RPMI8226 (cell line): ENCODE measurements at places on chromosomes 2 and 18.

- no peak for DNase-seq
Measured at GRCh38 chr18:26768385-26768784, 97.1 kb downstream of the AQP4 start.

DNA sequence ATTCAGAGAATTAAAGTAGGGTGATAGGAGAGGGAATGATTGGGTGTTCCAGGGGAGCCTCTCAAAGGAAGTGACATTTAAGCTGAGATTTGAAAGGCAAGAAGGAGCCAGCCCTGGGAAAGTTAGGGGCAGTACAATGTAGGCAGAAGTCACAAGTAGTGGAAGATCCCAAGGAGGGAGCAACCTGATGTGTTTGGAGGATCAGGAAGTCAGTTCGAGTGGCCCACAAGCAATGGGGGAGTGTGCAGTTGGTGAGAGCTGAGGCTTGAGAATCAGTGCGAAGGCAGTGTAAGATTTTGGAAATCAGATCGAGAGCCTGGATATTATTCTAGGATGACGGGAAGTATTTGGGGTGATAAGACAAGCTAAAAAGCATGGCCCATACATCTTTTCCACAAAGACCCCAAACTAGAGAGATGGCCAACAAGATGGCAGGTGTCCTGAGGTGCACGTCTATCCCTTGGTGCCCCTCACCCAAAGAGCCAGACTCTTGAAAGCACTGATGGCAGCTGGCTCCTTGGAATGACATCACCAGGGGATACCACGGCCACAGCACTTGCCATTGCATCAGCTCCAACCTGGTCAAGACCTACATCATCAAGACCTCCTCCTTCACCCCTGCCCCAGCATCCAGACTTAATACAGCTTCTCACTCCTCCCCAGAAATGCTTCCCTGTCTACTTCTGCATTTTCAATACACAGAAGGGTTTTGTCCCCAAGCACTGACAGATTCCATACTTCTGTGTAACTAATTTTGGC lies 127.3 kb downstream of the BCL2 start:
- peak; percentile 63 for DNase-seq

DNA sequence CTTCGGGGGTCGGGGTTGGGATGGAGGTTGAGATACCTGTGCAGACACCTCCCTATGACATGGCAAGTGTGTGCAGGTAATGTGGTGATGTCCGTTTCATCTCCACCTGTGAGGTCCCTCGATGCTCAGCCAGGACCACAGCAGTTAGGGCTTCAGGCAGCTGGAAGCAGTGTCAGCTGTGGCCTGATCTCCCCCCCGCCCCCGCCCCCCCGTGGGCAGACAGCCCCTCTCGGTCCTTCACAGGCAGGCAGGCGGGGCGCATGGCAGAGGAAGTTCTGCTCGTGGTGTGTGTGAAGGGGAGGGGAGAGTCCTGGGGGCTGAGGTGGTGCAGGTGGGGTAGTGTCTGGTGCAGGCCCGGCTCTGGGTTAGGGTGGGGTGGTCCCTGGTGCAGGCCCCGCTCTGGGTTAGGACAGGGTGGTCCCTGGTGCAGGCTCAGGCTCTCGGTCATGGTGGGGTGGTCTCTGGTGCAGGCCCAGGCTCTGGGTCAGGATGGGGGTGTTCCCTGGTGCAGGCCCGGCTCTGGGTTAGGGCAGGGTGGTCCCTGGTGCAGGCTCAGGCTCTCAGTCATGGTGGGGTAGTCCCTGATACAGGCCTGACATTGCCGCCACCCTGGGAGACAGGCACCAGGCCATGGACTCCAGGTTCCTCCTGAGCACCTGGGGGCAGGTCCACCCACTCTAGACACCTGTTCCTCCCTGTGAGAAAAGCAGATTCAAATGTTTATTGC lies 94.3 kb downstream of the NFATC1 start:
- DNase-seq, result no peak

- no peak for DNase-seq
Measured at GRCh38 chr2:17164550-17164949, 353.7 kb downstream of the RAD51AP2 start.

GRCh38 chr2:118509319-118510004 lies 338.0 kb downstream of the EN1 start:
- DNase-seq, result no peak

DNA sequence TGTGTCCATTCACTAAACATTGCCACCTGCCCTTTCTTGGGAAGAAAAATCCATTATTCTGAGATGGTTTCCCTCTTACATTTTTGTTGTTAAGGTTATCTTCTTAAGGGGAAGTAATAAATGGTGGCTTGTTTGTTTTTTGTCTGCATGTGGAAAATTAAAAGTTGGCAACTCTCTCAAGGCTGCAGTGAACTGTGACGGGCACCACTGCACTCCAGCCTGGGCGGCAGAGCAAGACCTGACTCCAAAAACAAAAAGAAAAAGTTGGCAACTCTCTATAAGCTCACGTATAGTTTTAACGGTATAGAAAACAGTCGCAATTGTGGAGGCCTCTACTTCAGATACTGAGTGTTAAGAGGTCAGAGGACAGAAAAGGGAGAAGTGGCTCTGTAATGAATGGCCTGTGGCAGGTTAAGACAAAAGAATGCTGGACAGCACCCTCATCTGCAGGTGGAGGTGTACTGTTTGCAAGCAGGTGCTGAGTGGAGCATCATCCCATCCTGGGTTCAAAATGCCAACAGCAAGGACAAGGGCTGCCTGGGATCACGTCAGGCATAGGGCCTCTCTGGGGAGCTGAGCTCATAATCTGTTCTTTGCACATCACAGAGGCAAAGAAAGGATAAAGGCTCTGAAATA lies 16.7 kb downstream of the L3MBTL4 start:
- DNase-seq, result no peak

- DNase-seq, result no peak
Measured at GRCh38 chr2:150526827-150527226, 39.4 kb upstream of the RND3 start.
